8988T (cell line): ENCODE measurements at places on chromosomes 11 and 22.

GRCh38 chr22:42817556-42817955 is 39.5 kb downstream of the ARFGAP3 start:
- no peak for DNase-seq

- no peak for DNase-seq
Measured at GRCh38 chr11:105857728-105858127, 164.3 kb downstream of the MSANTD4 start.

DNA sequence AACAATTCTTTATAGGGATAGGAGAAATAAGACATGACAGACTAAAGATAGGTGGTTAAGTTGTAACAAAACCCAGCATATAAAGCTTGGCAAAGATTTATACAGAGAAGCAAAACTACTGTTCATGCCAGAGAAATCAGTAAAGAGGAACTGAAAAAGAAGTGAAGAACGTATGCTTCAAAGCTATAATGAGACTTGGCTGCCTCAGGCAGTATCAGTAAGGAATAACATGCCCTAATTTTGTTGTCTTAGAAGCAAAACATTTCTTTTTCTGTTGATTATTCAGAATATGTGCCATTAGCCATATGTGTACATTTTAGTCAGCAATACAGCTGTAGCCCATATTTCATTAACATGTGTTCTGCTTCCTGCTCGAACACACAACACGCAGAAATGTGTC is 403.2 kb downstream of the NELL1 start:
- DNase-seq = no peak

DNA sequence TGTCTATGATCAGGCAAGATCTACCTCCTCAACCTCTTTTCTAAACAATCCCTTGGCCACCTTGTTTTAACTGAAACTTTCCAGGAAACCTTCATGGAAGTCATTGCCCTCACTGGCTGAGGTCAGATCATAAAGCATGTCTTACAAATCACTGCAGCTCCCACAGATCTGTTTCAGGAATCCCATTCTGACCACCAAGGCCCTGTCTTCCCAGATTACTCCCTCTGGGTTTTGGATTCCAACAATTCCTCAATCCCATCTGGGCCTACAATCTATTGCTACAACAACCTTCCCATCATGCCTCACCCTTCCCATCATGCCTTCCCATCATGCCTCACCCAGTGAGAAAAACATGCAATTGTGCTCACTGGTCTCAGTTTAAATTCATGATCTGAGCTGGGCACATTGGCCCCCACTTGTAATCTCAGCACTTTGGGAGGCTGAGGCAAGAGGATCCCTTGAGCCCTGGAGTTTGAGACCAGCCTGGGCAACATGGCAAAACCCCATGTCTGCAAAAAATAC is 15.9 kb downstream of the ADAMTS15 start:
- DNase-seq = no peak

DNA sequence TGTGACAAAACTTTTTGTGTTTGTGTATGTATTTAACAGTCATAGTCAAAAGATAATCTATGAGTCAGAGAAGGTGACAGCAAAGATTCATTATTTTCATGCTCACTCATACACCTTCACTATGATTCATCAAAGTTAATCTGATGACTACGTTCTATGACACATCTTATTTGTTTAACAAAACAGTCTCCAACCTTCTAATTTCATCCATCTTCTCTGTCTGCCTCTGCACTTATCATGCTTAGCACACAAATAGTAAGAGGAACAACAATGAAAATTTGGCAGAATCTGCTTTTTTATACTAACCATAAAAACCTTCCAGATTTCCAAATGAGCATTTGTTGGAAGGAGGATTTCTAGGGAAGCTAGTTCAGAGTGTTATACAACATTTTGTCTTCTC is 568.9 kb downstream of the LUZP2 start:
- no peak for DNase-seq

DNA sequence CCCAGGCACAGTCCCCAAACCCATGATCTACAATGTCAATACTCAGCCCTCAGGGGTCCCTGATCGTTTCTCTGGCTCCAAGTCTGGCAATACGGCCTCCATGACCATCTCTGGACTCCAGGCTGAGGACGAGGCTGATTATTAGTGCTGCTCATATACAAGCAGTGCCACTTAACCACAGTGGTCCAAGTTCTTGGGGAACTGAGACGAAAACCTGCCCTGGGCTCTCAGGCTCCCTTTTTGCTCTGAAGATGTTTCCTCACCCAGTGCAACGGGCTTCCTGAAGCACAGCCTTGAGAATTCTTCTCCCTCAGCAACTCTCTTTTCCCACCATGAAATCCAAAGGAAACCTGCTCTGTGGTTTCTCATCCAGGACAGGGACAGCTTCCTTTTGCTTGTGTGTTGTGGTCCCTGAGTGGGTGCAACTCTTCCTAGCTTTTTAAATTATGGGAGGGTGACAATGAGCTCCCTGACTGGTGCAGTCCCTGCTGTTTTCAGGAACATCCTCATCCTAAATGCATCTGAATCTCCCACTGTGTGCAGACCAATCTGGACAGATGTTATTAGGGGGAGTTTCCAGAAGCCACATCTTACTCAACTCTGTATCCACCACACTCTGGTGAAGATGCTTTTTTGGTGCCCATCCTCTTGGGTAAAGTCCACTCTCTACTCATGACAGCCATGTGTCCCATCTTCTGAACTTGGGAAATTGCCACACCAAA is 30.6 kb upstream of the IGLL5 start:
- DNase-seq = no peak

- no peak for DNase-seq
Measured at GRCh38 chr11:83044958-83045712, 26.6 kb downstream of the RAB30 start.

DNA sequence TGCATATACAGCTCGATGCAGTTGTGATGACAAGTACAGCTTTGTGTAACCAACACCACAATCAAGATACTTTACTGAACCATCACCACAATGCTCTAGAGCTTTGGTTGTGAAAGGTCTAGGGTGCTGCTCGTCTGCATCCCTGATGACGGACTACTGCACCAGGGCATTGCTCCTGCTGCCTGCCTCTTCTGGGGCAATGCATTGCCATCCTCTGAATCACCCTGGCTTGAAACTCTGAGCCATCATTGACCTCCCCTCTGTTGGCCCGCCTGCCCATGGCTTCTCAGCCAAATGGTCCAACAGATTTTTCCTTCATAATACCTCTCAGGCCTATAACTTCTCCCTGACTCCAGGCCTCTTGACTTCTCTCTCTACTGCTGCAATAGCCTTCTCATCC is 77.4 kb upstream of the CSNK2A3 start:
- DNase-seq = no peak

- DNase-seq = no peak
Measured at GRCh38 chr22:44431256-44431655, 66.8 kb downstream of the RTL6 start.

DNA sequence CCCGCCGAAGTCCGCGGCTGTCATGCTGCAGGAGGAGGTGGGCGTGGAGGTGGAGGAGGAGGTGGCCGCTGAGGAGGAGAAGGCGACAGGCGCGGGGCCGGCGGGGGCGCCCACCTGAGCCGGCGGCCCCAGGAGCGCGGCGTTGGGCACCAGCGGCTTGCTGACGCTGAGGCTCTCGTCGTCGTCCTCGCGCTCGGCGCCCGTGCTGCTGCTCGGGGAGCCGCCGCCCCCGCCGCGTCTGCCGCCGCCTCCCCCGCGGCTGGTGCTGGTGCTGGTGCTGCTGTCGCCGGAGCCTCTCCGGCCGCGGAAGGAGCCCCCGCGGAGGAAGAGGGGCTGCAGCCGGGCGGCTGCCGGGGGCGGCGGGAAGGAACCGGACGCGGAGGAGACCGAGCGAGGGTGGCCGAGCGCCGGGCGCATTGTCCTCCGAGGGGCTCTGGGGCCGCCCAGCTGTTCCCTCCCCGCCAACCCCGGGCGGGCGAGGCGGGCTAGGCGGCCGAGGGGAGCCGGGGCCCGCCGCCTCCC is 388 bp downstream of the TMEM121B start:
- DNase-seq = peak; percentile 53

DNA sequence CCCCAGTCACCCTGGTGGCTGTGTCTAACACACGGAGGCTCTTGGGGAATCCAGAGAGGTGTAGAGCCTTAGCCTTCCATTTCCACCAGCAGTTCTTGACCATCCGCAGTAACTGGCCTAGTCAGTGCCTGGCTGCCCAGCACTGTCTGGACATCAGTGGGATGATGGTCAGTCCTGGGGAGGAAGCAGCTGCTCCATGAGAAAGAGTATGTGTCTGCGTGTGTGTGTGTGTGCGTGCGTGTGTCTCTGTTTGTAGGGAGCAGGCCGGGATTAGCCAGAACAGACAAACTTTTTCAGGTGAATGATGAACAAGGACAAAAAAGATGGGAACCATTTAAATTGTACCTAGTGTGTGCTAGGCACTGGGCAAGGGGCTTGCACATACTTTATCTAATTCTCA is 109.3 kb upstream of the SYT13 start:
- DNase-seq = no peak
